Activated T-helper 9 cell treated with anti-CD3 and anti-CD28 coated beads, Interleukin-2, amount 50 U/mL, for 16 hours (primary cell): ENCODE measurements at places on chromosomes 7 and 10.

- no peak for DNase-seq
These were observed 38.1 kb downstream of the CTTNBP2 start for GRCh38 chr7:117835016-117835664.

- no peak for DNase-seq
These were observed 24.6 kb upstream of the RHBDD2 start for GRCh38 chr7:75854233-75854632.

DNA sequence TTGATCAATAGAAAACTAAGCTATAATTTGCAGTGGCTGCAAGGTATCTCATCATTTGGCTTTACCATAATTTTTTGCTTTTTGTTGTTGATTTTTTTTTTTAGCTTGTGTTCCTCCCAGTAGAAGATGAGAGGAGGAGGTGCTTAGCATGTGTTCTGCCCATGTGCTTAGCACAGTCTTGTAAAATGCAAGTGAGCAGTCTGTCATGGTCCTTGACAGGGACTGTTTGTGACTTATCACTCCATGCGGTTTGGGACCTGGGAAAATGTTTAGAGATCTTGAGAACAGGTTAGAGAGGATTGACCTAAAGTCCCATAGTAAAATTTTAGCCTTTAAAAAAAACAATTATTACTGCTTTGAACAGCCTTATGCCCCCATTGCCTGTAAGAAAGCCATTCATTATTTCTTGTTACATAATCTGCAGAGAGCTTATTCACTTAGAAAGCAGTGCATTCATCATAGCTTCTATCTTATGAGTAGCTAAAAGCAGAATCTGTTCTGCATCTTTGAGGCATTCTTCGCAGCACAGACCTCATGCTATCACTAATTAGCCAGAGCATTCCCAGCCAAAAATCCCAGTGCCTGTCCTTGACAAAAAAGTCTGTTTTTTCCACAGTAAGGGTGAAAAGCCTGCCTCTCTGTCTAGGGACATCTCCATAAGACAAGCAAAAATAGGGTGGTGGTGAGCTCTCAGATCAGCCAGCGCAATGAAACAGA, 748.7 kb upstream of the GALNT17 start:
- DNase-seq, result no peak

DNA sequence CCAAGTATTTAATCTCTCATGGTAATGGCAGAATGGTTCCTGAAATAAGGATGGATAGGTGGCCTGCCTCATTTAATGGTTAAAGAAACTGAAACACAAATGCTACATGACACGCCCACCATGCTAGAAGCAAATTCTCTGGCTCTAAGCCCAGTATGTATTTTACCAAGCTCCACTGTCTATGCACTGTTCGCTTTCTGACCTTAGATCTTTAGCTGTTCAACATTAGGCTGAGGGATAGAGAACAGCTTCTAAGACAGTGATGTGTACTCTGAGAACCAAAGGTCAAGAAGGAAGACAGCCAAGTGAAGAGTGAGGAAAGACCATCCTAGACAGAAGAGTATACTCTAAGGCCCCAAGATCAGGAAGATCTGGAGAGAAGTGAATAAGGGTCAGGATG, 26.6 kb downstream of the FAM3C start:
- DNase-seq, result no peak

DNA sequence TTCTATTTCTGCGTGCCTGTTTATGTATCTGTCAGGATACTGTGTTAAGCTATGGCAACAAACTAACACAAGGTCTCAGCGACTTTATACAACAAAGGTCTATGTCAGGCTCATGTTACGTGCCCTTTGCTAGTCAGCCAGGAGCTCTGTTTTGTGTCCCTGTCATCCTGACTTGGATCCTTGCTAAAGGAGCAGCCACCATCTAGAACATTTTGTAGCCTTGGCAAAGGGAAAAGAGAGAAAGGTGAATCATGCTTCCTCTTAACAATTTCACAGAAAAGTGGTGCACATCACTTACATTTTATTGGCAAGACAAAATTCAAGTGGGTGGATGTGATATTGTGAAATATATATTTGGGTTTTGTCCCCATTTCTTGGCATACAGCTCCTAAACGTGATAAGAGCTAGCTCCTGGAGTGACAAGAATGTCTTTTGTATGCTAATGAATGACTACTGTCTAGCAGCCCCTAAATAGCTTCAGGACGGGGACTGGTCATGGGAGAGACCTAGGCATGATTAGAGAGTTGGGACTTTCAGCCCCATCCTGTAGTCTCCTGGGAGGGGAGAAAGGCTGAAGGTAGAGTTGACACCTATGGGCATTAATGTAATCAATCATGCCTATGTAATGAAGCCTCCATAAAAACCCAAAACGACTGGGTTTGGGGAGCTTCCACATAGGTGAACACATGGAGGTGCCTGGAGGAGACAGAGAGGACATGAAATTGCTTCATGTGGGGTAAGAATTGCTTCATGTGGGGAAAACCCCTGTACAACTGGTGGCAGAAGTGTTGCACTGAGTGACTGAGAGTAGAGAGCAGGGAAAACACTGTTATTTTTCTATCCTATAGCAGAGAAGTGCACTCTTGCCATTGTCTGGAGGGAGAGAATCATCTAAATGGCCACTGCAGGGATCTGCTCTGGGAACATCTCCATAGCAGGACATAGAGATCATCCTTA, 33.0 kb downstream of the MRPL32 start:
- DNase-seq, result no peak

DNA sequence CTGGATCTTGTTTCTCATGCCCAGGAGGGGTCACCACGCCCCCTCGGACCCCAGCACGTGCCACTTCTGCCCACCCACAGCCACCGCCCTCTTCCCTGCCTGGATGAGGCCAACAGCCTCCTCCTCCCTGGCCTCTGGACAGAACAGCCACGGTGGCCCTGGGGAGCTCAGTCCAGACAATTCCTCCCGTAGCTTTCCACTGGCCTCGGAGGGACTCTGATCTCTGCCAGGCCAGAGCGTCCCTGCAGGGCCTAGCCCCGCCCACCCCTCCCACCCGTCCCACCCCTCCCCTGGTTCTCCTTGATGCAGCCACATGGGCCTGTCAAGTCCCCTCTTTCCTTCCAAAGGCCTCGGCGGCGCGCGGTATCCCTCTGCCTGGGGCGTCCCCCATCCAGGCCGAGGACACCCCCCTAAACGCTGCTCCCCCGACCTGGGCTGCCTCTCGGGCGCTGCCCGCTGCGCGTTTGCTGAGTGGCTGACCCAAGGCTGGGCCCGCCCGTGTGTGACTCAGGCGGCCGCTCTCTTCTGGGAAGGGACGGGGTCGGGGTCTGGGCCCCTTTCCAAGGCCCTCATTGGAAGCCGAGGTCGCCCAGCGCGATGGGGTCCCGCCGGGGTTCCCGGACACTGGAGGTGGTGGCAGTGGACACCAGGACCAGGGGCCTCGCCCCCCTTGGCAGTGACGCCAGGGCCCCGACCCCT, 557 bp downstream of the TMEM120A start:
- no peak for DNase-seq

DNA sequence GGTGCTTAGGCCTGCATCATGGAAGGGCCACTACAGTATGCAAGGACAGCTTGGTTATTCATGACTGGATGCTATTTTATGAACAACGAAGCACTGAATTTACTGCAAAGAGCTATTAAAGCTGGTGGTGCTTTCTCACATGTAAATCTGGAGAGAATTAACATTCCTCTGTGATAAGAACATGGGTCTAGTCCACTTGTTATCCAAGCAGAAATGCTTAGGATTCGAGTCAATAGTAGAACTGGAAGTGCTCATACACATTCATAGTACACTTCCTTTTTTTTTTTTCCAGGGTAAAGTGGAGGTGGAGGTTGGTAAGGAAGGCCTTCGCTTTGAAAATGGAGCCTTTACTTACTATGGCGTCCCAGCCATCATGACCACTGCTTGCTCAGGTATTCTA, 35.0 kb downstream of the CNNM1 start:
- no peak for DNase-seq

DNA sequence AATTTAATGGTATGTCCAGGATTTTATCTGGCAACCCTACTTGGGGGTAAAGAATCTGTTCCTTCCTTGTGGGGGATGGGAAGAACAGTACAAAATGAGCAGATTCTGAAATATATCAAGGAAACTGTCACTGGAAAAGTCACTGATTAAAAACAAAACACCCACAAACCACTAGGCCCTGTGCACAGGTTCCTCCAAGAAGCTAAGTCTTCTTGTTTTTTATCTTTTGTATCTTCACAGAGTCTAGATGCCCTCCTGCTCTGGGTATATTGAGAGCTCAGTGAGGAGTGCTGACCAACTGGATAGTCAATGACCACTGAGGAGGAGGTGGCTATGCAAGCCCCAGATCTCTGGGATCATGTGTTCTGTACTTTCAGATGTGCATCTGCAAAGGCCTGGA, 86.8 kb upstream of the ANKRD1 start:
- DNase-seq, result no peak

- DNase-seq, result no peak
These were observed 45.8 kb upstream of the PRSS58 start for GRCh38 chr7:142303650-142304049.
